ENCODE measurements at places on chromosomes 5 and 9.

- DNase-seq: no peak
These were observed 29.4 kb upstream of the TAL2 start for GRCh38 chr9:105632807-105633206.

DNA sequence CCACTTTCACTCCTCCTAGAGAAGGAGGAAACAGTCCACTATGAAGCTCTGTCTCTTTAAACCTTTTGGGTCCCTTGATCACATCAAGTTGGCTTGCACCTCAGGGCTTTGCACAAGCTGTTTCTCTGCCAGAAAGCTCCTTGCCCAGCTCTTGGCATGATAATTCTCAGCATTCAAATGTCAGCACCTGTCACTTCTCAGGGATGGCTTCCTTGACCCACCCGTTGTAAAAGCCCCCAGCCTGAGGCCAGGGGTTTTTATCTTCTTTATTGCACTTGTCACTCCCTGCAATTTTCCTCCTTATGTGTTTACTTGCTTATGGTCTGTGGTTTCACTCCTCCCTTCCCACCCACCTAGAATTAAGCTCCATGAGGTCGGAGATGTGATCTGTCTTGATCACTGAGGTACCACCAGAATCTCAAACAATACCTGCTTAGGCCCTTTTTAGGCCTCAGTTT is 200.7 kb upstream of the TBC1D2 start:
- DNase-seq: no peak

DNA sequence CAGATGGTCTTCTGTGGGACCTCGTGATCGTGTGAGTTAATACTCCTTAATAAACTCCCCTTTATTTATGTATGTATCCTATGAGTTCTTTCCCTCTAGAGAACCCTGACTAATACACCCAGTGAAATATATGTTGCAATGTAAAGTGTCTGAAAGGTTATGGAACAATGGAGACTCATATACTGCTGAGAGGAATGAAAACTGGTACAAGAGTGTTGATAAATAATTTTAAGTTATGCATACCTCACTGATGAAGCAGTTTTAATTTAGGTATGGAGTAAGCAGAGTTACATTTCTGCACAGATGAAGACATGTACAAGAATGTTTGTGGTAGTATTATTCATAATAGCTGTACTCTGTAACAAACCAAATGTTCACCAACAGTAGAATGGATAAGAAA is 438.3 kb downstream of the TAF11L14 start:
- no peak for DNase-seq

- DNase-seq: no peak
These were observed 26.3 kb upstream of the NDFIP1 start for GRCh38 chr5:142082182-142082781.

GRCh38 chr9:129930743-129931142 is 95.5 kb downstream of the USP20 start:
- DNase-seq: no peak

- no peak for DNase-seq
These were observed 62.0 kb upstream of the ASS1 start for GRCh38 chr9:130382636-130383349.

DNA sequence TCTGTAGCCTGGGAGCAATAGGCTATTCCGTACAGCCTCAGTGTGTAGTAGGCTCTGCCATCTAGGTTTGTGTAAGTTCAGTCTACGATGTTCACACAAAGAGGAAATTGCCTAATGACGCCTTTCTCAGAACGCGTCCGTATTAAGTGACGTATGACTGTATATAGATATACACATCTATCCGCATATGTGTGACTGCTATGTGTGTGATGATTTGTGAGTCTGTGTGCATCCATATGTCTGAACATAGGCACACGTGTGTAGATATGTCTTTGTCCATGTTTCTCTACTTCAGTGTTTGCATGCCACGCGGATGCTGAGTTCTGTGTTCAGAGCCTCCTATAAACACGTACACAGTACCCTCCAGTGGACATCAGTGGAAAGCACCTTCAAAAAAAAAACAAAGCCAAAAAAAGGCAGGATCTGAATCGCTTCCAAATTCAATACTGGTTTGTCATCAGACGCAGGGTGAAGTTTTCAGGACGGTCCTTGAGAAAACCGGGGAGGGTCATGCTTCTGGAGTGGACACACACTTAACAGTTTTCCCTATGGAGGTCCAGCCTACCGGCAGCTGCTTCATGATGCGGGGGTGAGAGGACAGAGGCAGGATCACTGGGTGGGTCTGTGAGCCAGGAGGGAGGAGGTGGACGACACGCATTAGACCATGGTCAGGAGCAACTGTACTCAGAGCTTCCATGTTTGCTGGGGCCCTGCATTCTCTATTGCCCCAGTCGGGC is 29.5 kb upstream of the ALDH1B1 start:
- no peak for DNase-seq

- no peak for DNase-seq
These were observed 26.4 kb downstream of the FBXL7 start for GRCh38 chr5:15526413-15526812.

DNA sequence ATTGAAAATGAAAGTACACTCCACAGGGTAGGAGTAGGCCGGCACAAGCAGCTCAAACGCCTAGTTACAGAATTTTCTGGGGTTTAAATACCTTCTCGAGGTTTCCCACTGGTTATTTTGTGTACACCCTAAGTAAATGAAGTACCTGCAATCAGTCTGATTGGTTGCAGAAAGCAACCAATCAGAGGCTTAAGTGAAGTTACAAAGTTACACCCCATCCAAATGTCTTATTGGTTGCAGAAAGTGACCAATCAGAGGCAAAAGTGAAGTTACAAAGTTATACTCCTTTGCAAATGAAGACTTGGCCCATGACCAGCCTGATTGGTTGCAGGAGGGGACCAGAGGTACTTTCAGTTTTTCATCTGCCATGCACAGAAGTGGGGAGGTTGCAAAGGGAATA is 33.2 kb upstream of the ERAP2 start:
- DNase-seq: no peak

DNA sequence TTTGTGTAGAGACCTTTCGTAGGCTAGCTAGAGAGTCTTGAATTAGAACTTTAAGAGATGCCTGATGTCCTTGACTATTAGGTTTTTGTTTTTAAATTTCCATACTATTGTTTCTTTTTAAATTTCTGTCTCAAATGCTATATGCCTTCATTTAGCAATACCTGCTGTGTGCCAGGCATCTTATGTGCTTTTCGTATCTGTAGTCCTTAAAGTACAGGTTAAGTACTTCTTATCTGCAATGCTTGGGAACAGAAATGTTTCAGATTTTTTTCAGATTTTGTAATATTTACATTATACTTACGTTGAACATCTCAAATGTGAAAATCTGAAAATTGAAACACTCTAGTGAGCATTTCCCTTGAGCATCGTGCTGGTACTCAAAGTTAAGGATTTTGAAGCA is 49.0 kb downstream of the IPO11 start:
- DNase-seq: no peak

GRCh38 chr5:57221049-57221568 is 47.2 kb downstream of the GPBP1 start:
- DNase-seq: no peak

GRCh38 chr9:32741706-32742105 is 41.6 kb upstream of the TMEM215 start:
- no peak for DNase-seq

GRCh38 chr5:138632900-138633489 is 57.8 kb upstream of the HSPA9 start:
- peak; percentile 74 for DNase-seq

DNA sequence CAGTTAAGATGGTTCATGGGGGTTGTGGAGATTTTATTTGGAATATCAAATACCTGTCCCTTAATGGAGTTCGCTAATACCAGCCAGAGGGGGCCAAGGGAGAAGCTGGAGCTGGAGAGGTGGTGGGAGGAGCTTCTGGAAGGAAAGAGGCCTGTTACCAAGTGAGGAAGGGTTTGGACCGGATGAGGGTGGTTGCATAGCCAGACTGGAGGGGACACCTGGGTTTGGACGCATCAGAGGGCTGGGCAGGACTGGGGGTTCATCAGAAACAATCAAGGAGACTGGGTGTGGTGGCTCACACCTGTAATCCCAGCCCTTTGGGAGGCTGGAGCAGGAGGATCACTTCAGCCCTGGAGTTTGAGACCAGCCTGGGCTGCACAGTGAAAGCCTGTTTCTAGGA is 111.8 kb upstream of the IER5L start:
- DNase-seq: no peak

Data from posterior cingulate gyrus (tissue), 11 donors.